ENCODE measurements at places on chromosomes 6 and 20.

DNA sequence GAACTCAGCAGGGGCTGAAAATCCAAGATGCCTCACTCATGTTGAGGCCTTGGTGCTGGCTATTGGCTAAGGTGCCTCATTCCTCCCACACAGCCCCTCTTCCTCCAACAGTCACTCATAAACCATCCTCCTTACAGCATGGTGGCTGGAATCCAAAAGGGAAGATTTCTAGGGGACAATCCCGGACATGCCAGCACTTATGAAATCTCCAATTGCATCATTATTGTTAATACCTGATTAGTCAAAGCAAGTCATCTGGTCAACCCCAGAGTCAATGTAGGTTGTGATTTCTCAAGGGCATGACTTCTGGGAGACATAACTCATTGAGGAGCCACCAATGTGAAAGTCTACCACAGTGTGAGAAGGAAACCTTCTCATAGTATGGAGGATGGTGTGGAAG is 506.6 kb upstream of the NOX3 start:
- DNase-seq = no peak

DNA sequence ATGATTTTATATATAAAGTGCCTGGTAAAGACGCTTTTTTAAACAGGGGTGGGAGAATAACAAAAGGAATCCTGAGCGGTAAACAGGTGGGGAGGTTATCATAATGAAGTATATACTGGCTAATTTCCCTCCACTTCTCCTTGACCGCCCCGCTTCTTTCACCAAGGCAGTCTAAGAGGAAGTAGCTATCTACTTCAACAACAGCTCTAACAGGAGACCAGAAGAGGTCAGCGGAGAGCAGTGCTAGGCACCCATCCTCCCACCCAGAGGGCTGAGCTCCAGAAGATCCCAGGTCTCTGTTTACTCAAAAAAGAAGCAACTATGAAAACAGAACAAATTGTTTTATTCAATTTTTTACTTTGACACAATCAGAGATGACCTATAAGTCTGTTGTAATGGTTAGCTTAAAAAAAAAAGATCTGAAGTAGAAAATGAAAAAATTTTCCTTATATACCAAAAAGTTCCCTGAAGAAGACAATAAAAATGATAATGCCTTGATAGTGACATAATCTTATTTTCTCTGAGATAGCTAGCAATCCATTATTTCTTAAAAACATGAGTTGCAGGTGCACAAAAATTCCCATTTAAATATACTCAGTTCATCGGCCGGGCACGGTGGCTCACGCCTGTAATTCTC is 141.1 kb downstream of the PDSS2 start:
- DNase-seq = peak; percentile 29

DNA sequence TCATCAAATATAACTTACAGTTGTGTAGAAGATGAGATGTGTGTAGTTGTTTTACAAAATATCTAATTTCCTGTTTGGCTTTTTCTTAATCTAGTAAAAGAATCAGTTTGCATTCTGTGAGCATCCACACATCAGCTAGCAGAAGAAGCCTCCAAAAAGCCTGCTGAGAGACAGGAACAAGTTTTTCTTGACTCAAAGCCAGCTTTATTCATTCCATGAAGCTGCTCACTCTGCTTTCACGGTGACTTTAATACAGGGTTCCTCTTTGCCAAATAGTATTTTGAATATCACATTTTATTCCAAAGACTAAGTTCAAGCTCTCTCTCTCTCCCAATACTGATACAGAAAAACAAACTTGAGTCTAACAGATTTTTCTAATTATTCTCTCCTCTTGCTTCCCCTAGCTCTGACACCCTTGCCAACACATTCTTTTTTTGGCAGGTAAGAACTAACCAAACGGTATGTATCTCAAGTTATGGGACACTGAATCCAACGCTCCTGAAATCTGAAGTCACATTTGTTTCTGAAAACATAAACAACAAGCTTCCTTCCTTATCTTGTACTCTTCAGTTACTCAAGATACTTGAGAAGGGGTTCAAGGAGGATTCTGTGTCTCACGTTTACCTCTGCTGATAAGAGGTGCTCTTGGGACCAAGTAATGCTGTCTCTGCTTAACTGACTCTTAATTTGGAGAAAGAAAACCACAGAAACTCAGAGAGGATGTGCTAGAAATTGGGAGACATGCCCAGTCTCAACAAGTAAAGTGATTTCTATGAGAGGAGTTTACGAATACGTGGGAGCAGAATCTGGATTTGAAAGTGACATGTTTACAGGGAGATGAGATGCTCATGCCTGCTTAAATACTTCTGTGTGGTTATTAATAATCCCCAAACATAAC is 184.2 kb upstream of the SPTLC3 start:
- DNase-seq = no peak

- DNase-seq = no peak
Observed at GRCh38 chr6:33802186-33802958, 1.4 kb downstream of the MLN start.

DNA sequence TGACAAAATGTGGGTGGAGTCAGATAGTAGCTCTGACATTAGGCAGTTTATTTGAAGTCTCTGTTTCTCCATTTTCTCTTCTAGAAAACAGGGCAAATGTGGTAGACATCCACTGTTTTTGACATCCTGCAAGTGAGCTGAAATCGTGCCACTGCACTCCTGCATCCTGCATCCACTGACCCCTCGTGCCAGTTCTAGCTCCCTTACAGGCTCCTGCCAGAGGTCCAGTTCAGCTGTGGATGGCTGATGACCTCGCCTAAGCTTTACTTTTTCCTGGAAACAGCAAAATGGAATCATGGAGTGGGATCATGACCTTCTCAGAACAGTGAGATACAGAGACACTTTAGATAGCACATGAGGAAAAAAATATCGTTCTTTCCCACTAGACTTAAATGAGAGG is 58.5 kb downstream of the TULP4 start:
- no peak for DNase-seq

GRCh38 chr6:83038246-83038645 is 27.4 kb downstream of the UBE3D start:
- no peak for DNase-seq

DNA sequence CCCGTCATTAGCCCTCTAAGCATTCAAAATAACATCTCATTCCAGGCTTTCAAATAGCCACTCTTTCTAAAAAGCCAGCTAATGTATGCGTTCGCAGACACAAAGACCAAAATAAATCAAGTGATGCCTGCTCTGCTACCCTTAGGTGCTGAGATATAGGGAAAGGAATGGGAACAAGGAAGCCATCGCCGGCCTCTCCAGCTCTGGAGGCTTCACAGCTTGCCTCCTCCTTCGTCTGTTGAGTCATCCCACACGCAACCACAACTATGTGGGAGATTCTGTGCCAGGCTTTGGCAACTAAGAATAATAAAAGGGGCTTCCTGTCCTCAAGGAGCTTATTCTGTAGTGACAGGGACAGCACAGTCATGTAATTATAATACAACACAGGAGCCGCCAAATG is 27.3 kb upstream of the SLC22A23 start:
- no peak for DNase-seq

GRCh38 chr20:40860487-40860902 is 168.1 kb upstream of the TOP1 start:
- no peak for DNase-seq

- no peak for DNase-seq
Observed at GRCh38 chr6:160085226-160085625, 36.4 kb upstream of the SLC22A1 start.

- DNase-seq = no peak
Observed at GRCh38 chr6:105691081-105691480, 288.2 kb upstream of the PREP start.

DNA sequence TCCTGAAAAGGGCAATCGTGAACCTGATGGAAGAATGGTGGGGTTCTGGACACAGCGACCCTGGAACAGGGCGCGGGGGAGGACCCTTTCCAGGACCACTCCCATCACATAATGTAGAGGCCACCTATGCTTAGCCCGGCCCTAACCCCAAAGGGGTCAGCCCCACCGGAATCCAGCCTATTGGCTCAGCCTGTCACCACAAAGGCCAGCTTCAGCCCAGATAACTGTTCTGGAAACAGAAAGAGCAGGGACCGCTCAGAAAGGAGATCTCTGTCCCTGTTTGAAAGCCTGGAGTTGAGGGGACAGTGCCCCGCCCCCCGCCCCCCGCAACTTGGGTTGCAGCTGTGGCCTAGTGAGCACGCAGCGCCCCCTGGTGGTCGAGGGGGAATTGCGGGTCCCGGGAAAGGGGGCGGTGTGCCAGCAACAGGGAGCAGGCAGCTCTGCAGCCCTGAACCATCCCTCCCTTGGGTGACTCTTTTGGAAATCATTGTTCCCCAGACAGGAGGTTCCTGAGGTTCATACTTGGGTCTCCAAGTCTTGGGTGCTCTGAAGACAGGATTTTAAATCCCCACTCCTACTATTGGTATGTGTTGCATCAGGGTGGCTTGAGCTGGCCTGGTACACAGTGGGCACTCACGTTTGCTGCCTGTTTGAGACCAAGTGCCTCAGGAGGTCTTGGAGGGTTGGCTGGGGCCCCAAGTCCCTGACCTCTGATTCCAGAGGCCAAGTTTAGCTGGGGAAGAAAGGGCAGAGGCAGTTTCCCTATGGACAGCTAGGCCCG is 1.5 kb downstream of the SIGLEC1 start:
- peak; percentile 89 for DNase-seq

DNA sequence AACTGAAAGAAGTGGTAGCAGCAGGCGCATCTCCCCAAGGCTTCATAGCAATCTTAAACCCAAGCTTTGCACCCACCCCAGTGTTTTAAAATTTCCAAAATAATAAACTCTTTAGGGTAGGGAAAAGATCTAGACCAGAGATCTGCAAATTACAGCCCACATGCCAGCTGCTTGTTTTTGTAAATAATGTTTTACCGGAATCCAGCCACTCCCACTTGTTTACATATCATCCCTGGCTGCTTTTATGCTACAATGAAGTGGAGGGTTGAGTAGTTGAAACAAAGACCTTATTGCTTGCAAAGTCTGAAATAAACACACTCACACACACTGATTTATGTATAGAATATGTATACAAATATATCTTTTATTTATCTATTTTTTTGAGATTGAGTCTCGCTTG is 30.0 kb downstream of the SLX4IP start:
- DNase-seq = no peak

GRCh38 chr6:165081944-165082532 is 227.4 kb downstream of the C6orf118 start:
- no peak for DNase-seq

DNA sequence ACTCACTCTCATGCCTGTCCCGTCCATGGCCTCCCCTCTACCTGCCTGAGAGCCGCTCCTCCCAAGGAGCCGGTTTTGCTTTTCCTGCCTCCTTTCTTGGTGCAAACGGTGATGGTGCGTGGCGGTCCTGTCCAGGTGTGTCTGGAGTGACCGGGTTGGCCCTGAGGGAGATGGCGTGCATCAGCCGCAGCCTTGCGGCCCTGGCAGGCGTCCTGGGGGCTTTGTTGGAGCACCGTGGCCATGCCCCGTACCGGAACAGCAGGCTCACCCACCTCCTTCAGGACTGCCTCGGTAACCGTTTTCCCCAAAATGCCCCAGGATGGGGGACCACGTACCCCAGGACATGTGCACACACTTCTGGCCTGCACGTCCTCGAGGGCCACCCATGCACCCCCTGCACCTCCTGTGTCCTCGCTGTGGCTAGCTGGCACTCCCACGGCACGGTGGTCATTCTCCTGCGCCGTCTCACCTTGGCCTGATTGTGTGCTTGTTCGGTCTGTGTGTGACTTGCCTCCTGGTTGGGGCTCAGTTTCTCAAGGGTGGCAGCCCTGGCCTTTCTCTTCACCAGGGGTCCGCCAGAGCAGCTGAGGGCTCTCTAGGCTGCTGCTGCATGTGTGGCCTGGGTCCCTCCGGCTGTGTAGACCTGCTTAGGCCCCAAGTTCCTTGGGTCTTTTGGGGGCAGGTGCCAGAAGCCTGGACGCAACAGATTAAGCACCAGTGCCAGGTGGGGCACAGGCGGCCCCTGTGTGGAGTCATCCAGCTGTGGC is 36.4 kb downstream of the FRMD1 start:
- DNase-seq = no peak

DNA sequence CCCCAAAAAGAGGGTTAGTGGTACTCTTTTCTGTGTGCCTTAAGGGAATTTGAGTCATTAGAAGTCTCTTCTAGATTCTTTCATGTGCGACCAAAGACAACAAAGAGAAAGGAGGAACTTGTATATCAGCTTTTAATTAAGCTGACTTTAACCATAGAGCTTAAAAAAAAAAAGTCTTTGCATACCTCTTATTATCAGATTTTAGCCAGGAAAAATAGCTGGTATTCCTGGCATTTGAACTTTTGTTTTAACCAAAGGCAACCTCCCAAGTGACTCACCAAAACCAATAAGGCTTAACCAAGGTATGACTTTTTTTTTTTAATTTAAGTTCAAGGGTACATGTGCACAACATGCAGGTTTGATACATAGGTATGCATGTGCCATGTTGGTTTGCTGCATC is 375.0 kb downstream of the CDC5L start:
- no peak for DNase-seq

GRCh38 chr6:65922049-65922448 is 215.0 kb upstream of the EYS start:
- no peak for DNase-seq

- DNase-seq = no peak
Observed at GRCh38 chr6:101399616-101400162, 6.2 kb downstream of the GRIK2 start.

GRCh38 chr6:10418862-10419748 is 4.2 kb upstream of the TFAP2A start:
- no peak for DNase-seq

- no peak for DNase-seq
Observed at GRCh38 chr6:4554645-4555044, 221.6 kb upstream of the CDYL start.

DNA sequence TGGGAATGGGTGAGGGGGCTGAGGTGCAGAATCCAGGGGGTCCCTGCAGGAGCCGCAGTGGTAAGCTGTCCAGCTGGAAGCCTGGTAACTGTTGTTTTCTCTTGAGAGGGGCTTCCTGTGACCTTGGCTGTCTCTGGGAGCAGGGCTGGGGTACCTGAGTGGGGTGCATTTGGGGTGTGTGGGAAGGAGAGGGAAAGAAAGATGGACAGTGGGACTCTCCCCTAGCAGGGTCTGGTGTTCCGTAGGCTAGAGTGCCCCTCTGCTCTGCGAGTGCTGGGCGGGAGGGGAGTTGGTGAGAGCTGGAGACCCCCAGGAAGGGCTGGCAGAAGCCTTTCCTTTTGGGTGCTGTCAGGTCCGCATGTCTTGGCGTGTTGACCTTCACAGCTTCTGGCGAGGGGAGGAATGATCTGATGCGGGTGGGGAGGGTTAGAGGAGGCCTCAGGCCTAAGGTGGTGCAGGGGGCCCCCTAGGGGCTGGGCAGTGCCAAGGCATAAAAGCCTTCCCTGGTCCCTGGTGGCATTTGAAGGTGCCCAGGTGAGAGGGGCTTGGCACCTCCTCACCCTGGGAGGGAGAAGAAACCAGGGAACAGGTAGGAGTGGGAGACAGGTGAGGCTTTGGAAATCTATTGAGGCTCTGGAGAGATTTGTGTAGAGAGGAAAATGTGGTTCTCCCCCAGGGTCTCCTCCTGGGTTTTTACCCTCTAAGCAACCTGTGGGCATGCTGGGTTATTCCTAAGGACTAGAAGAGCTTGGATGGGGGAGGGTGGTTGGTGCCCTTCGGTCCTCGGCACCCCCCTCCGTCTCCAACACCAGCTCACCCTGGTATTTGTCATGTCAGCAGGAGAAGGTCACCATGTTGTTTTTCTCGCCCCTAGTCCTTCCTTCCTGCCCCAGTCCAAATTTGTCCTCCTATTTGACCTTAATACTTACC is 3.3 kb downstream of the VEGFA start:
- no peak for DNase-seq

Measured in frontal cortex (tissue), 4 donors.